Cardiac septum (tissue), 1 donor: ENCODE measurements at places on chromosomes 16 and 17. TPM values are rescaled to one million over a fixed set of nuclear protein-coding genes. Genes with fewer than 3 reads are reported as not detected.

GRCh38 chr16:14346278-14347142 lies 275.4 kb downstream of the MRTFB start:
- no peak for DNase-seq

- no peak for DNase-seq
Observed at GRCh38 chr16:74073456-74073855, 223.2 kb upstream of the PSMD7 start.

GRCh38 chr16:11170696-11171447 lies 85.1 kb downstream of the SOCS1 start:
- DNase-seq, result no peak

SAMD14 gene
- total RNA-seq, result 4.4 TPM
